Naive thymus-derived CD8-positive, alpha-beta T cell (primary cell): ENCODE measurements at places on chromosomes 13 and 19.

GRCh38 chr13:93325303-93326233 lies 99.0 kb downstream of the GPC6 start:
- no peak for DNase-seq

GRCh38 chr19:42021185-42021584 lies 27.2 kb upstream of the ATP1A3 start:
- DNase-seq: no peak

GRCh38 chr19:44696939-44697669 lies 1.8 kb upstream of the CEACAM16 start:
- DNase-seq: no peak

DNA sequence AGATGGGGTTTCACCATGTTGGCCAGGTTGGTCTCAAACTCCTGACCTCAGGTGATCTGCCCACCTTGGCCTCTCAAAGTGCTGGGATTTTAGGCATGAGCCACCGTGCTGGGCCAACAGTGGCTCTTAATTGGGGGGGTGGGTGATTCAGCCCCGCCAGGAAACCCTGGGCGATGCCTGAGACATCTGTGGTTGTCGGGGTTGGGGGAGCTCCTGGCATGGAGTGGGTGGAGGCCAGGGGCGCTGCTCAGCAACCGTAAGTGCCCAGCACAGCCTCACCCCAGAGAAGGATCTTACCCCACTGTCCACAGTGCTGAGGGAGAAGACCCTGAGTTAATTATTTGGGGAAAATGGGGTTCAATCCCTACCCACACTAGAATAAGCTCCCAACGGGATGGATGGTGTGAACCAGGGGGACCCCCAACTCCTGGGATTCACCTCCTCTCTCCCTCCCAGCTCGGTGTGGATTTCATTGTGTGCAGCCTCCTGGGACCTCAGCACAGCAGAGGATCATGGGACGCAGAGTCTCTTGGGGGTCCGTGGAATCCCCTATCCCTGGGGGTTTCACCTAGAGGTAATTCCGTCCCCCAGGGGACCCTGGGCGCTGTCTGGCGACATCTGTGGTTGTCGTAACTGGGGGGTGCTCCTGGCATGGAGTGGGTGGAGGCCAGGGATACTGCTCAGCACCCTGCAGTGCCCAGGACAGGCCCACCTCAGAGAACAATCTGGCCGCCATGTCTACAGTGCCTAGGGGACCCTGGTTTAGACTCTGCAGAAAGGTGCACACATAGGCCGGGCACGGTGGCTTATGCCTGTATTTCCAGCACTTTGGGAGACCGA lies 68.9 kb downstream of the GADD45B start:
- no peak for DNase-seq

DNA sequence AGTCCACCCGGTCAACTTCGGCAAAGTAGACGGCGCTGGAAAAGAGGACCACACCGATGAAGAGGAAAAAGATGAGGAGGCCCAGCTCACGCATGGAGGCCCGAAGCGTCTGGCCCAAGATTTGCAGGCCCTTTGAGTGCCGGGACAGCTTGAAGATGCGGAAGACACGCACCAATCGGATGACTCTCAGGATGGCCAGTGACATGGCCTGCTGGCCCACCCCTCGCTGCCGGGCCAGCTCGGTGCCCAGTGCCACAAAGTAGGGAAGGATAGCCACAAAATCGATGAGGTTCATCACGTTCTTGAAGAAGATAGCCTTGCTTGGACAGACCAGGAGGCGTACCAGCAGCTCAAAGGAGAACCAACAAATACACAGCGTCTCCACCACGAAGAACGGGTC lies 2.1 kb downstream of the KCNA7 start:
- DNase-seq: no peak

- DNase-seq: no peak
These were observed 88.0 kb downstream of the ATP11A start for GRCh38 chr13:112777637-112778406.

DNA sequence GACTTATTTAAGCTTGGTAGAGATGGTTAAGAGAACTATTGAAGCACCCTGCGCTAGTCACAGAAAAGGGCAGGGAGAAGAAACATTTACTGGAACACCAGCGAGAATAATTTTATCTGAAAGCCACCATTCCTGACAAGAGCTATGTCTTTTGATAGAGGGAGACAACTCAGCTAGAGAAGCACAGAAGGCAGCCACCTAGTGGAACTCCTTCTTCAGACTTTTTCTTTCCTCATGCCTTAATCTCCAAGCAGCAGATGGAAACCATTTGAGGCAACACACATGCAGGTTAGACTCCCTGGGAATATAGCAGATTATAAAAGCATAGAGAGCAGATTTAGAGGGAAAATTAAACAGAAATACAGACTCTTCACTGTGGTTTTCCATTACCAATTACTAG lies 813.4 kb downstream of the SLITRK6 start:
- DNase-seq: no peak

GRCh38 chr19:55487924-55488687 lies at the start of gene SSC5D:
Gene SSC5D (plus strand): TSS chr19:55488436. CDS start chr19:55488590, 154 bp downstream.
- no peak for DNase-seq

DNA sequence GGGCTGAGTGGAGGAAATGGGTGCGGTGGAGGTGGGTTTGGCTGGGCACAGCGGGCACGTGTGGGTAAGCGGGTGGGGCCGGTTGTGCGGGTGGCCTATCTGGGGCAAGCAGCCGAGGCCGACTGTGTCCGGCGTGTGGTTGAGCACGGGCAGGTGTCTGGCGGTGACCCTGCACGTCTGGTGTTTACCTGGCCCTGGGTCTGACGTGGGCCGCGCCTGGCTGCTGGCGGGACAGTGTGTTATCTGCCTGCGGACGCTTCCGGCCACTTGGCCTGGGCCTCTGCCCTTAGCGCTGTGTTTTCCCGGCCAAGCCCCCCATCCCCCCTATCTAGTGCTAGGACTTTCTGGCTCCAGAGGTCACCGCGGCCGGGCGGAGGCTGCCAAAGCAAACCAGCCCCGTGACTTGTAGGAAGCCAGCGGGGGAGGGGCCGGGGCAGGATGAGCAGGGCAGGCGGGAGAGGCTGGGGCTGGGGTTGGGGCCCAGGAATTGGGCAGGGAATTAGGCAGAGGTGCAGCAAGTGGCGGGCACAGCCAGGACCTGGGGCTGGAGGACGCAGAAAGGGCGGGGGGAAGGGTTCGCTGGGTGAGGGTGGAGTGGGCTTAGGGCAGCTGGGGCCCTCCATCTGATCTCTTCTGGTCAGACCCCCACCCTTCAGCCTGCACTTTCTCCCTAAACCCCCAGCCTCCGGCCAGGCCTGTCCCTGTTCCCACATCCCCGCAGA lies 534 bp upstream of the HPN start:
- DNase-seq: no peak

DNA sequence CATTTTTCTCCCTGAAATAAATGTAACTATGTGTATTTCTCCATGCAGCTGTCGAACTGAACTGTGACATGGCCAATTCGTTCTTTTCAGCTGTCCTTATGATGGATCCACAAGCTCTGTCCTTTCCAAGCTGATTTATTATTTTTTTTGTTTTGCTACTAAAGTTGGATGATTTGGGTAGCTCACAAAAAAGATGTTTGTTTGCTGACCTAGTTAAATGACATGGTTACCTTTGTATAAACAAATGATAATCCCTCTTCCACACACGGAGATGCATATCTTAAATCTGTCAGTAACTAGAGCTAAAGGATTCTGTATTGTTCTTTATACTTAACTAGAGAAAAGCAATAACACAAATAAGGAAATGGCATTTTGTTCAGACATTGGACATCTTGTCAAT lies 884.3 kb upstream of the PCDH20 start:
- DNase-seq: no peak

DNA sequence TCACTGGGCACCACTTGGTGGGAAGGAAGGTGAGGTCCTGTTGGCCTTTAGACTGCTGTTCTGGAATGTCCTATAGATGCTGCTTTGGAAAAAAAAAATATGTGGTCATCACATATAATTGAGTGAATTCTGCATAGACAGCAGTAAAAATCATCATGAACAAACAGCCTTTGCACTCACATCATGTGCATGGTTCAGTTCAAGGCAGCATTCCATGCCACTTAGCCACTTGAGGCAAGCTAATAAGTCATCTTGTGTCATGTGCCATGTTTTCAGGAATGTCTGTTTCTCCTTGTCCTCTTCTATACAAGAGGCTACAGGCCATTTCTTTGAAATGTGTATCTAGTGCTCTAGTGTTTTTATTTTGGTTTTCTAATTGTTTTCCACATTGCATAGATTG lies 43.9 kb upstream of the TSC22D1 start:
- DNase-seq: no peak

- DNase-seq: no peak
These were observed 395.9 kb downstream of the KCNRG start for GRCh38 chr13:50410921-50411746.

- DNase-seq: no peak
These were observed 527 bp downstream of the KLK6 start for GRCh38 chr19:50968716-50969412.

DNA sequence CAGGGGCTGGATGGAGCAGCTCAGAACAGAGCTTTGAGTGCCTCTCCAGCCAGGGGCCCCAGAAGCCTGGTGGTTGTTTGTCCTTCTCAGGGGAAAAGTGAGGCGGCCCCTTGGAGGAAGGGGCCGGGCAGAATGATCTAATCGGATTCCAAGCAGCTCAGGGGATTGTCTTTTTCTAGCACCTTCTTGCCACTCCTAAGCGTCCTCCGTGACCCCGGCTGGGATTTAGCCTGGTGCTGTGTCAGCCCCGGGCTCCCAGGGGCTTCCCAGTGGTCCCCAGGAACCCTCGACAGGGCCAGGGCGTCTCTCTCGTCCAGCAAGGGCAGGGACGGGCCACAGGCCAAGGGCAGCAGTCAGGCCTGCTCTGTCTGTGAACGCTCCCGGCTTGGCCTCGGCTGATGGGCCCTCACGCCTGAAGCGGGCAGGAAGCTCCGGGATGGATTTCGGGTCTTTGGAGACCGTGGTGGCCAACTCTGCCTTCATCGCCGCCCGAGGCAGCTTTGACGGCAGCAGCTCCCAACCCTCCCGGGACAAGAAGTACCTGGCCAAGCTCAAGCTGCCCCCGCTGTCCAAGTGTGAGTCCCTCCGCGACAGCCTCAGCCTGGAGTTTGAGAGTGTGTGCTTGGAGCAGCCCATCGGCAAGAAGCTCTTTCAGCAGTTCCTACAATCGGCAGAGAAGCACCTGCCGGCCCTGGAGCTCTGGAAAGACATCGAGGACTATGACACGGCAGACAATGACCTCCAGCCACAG lies at the start of gene GRK1:
Gene GRK1, plus strand, starts transcription at position 269 of the 751 bp plus-strand sequence. Its CDS starts 168 bp downstream, at position 437.
- DNase-seq: no peak

GRCh38 chr13:99566125-99567083 lies 65.1 kb downstream of the TM9SF2 start:
- DNase-seq: no peak

GRCh38 chr19:48194041-48194843 lies 23.8 kb downstream of the ZSWIM9 start:
- DNase-seq: peak; percentile 28

GRCh38 chr13:84566780-84567179 lies 684.5 kb upstream of the SLITRK1 start:
- DNase-seq: no peak

GRCh38 chr13:112870737-112871287 lies 98.2 kb upstream of the MCF2L start:
- no peak for DNase-seq

DNA sequence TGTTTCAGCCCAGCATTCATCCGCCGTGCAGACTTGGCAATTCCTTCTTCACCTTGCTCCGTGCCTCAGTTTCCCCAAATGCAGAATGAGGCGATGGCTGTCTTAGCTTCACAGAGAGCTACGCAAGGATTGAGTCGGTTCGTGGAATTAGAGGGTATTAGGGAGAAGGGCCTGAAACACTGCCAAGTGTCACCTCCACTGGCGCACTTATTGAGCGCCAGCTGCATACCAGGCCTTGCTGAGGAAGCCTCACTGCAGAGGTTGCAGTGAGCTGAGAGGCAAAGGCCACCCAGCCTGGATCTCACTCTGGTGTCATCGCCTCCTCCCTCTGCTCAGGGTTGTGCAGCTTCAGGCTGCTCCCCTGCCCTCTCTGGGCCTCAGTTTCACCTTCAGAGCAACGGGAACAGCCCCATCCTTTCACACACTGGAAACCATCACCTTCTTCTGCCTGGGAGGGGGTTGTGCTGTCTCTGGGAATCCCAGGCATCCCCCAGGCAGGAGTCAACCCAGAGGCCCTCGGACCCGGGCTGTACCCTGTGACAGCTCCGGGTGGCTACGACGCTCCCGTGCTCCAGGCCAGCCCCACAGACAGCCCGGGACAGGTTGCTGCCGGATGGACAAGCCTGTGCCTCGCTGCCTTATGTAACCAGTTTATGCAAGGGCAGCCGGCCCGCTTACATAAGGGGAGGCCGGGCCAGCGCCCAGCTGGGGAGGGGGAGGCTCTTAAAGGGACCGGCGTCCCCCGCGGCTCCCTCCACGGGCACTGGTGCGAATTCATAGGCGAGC lies 31.9 kb downstream of the NFIC start:
- DNase-seq: no peak

GRCh38 chr13:95902741-95903140 lies 150.5 kb downstream of the UGGT2 start:
- no peak for DNase-seq

GRCh38 chr13:42924344-42924743 lies 67.7 kb downstream of the EPSTI1 start:
- no peak for DNase-seq

DNA sequence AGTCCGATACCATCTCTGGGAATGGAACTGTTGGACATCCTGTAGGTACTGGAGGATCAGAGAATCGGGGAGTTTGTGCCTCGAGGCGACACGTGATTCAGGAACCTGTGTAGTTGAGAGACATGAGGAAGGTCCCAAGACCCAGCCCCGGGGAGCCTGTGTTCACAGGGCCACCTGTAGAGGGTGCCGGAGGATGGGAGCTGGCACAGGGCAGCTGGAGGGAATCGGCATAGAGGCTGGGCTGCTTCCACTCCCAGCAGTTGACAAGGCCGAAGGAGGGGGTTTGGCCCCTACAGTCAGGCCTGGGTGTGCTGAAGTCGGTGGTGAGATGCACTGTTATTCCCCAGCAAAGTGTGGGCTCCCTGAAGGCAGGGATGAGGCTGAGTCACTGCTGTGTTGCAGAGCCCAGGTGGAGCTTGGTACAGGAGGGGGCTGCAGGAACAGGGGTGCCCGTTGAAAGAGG lies 2.5 kb upstream of the ISYNA1 start:
- no peak for DNase-seq

DNA sequence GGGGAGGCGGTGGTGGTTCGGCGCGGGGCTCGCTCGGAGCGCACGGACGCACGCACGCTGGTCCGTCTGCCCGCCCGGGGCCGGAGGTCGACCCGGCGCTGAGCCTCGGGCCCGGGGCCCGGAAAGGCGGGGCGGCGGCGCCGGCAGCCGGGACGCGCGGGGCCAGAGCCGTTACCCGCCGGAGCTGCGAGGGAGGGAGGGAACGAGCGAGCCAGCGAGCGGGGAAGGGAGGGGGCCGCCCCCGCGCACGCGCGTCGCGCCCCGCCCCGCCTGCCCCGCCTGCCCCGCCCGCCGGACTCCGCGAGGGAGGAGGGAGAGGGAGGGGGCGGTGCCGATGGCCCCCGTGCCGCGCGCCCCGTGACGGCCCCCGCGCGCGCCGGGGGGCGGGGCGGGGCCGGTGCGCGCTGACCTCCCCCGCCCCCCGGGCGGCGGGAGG lies 15.0 kb downstream of the CIC start:
- DNase-seq: peak; percentile 83

- DNase-seq: no peak
These were observed 315.4 kb downstream of the RBM26 start for GRCh38 chr13:79090552-79091124.

- peak; percentile 98 for DNase-seq
These were observed at the start of gene BLVRB for GRCh38 chr19:40465557-40466218. Gene BLVRB (minus strand): TSS chr19:40465745. CDS start chr19:40465688, 57 bp downstream.
